ENCODE measurements at places on chromosomes 12 and 14.
A peak's percentile ranks its signal among the peaks of the same experiment; 100 is the strongest.

- DNase-seq = no peak
Measured at GRCh38 chr14:105049753-105050550, 15.3 kb downstream of the GPR132 start.

DNA sequence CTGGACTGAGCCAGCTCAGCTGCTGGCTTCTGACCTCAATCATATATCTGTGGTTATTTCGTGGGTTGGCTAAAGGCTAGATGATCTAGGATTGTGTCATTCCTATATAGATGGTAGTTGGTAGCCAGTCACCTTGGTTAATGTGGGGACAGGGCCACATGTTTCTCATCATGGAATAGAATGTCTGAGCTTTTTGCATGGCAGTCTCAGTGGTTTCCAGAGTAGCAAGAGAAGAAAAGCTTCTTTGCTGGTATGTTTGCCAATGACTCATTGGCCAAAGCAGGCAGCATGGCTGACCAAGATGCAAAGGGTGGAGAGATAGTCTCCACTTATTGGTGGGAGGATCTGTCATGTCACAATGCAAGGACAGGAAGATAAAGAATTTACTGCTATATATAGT, 746.4 kb upstream of the FLRT2 start:
- DNase-seq = no peak

- peak; percentile 38 for DNase-seq
Measured at GRCh38 chr14:75427482-75428229, at the start of gene JDP2. Gene JDP2 (plus strand): TSS chr14:75428022. CDS start chr14:75437921, 9,899 bp downstream.

DNA sequence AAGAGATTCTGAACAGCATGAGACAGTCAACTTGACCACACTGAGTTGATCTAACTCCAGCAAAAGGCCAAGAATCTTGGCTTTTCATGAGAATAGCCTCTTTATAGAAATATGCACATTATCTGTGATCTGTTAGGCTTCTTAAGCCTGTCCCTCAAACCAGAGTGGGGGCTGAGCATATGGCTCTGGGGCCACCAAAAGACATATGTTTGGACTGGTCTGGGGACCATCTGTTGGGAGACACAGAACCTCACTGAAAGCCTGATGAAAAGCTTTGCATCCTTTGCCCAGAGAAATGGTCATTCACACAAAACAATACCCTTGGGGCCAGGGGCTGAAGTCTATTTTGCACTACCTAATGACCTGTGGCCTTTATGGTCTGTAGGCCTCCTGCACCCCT, 165.3 kb upstream of the PRMT8 start:
- DNase-seq = no peak

- no peak for DNase-seq
Measured at GRCh38 chr14:89457007-89457406, 40.0 kb upstream of the FOXN3 start.

- DNase-seq = no peak
Measured at GRCh38 chr12:120903412-120904196, 554 bp downstream of the SPPL3 start.

GRCh38 chr14:91910196-91910595, 37.3 kb downstream of the FBLN5 start:
- no peak for DNase-seq

DNA sequence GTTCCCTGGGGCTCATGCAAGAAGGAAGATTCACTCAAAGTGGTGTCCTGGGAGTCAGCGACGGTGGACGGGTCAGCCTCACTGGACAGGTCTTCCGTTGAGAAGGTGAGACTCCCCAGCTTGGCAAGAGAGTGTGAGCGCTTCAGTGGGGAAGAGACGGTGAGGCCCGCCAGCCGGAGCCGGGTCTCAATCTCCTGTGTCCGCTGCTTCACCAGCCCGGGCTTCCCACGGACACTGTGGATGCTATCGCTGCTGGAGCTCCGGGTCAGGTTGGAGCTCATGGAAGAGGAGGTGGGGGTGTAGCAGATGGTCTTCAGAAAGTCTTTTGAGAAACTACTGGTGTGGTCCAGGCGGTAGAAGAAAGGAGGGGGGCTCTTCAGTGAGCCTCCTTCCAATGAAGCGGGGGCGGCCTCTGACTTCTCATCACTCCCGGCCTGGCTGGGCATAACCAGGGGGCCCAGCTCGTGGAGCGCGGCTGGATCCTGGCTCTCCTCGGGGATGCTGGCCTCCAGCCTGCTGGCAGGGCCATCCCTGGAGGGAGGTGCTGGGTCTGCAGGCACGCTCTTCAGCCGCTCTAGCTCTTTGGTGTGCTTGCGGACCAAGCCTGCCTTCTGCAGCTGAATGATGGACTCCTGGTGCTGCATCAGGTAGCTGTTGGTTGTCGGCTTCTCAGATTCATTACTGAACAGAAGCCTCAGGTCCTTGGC, 56.9 kb upstream of the CORO1C start:
- no peak for DNase-seq

- peak; percentile 10 for DNase-seq
Measured at GRCh38 chr14:78902010-78902623, 731.9 kb downstream of the NRXN3 start.

- DNase-seq = no peak
Measured at GRCh38 chr14:85580536-85581140, 50.7 kb downstream of the FLRT2 start.

- DNase-seq = peak; percentile 57
Measured at GRCh38 chr12:122471324-122472226, 29.2 kb downstream of the ZCCHC8 start.

DNA sequence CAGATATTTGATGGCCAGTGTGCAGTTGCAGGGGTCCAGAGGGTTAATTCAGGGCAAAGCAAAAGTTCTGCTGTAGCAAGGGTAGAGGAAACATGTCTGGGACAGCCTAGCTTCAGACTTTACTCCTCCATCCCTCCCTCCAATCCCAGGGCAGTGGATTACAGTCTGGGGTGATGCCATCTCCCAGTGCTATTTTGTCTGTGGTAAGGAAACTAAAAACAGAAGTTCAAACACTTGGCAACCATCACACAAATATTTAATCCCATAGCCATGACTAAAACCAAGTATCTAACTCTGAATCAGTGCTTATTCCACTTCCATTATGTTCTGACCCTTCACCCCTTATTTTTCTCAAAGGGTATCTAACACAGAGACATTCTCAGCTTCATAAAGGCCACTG, 61.8 kb downstream of the PIK3C2G start:
- no peak for DNase-seq

GRCh38 chr14:93675651-93676050, 112.6 kb downstream of the PRIMA1 start:
- DNase-seq = no peak

GRCh38 chr12:20463913-20464524, 95.7 kb downstream of the PDE3A start:
- no peak for DNase-seq

DNA sequence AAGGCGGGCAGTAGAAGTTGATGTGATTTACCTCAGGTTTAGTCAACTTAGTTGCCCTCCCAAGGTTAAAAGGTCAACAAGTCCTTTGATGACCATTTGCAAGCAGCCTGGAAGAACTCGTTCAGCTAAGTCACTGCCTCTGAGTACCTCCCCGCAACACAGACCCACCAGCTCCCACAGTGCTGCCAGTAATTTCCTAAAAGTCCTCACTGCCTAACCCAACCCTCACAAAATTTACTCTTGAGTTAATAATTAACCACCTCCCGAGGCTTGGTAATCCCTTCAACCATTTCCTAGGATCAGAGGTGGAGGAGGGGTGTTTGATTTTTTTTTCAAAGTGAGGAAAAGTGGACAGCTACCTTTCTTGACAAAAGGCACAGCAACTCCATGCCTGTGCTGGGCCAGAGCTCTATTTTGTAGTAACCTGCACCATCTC, 55.8 kb downstream of the MAP3K9 start:
- DNase-seq = no peak

- no peak for DNase-seq
Measured at GRCh38 chr12:52380271-52380694, 5.2 kb downstream of the KRT84 start.

GRCh38 chr12:106161491-106161890, 22.7 kb upstream of the NUAK1 start:
- no peak for DNase-seq

DNA sequence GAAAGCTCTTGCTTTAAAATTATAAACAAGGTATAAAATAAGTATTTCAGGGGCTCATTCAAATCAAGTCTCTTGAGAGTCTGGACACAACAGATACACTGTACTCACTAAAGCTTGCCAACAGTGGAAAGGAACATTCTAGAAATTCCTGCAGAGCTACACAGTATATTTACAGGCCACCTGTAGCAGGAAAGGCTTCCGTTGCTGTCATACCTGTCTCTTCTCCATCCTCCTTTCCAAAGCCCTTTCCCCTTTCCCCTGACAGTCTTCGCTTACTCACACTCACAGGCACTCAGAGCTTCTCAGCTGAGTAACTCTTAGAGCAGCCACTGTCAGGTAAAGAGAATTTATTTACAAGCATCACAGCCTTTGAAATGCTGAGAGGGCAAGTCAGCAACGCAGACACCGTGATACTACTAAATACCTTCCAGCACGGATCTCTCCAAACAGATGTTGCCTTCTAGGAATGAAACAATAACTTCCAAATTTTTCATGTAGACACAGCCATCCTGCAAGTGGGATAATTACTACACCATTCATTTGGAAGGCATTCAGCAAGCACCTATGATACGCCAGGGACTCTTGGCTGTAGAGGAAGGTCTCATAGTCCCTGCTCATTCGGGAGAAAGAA, 167.9 kb downstream of the FOXN3 start:
- DNase-seq = no peak

GRCh38 chr12:107634530-107634929, 51.1 kb upstream of the PWP1 start:
- DNase-seq = no peak

DNA sequence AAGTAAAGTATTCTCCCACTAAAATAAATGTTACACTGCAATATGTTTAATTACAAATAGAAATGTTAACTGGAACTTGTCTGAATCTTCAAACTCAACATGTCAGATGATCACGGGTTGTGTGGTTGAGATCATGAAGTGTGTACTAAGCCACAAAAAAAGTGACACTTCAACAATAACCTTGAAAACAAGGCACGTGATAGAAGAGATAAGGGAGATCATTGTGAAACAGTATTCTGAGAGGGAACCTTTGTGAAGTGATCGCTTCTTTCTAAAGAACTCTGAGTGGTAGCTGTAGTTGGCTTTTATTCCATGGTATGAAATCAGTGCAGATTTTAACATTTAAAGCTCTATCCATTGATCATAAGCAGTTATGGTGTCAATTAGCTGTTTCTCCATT, 60.0 kb downstream of the LIN52 start:
- DNase-seq = no peak

- no peak for DNase-seq
Measured at GRCh38 chr12:31471823-31472222, 119.1 kb downstream of the DENND5B start.

- no peak for DNase-seq
Measured at GRCh38 chr14:61034416-61035120, 53.5 kb downstream of the SLC38A6 start.

GRCh38 chr14:74663884-74664283, 49.0 kb downstream of the AREL1 start:
- no peak for DNase-seq

- DNase-seq = no peak
Measured at GRCh38 chr12:93855261-93855660, 178.1 kb downstream of the CRADD start.

DNA sequence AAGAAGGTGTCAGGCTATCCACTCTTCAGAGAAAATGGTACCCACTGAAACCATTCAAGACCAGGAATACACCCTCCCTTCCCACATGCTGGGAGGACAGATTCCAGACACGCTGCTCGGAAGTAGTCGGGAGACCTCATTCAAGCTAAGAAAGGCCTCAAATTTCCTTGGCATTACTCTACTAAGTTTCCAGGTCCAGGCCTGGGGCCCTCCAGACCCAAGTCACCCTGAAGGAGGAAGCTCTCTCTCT, 27.1 kb upstream of the RPLP0 start:
- DNase-seq = no peak

GRCh38 chr12:76922866-76923265, 44.0 kb upstream of the CSRP2 start:
- DNase-seq = no peak

DNA sequence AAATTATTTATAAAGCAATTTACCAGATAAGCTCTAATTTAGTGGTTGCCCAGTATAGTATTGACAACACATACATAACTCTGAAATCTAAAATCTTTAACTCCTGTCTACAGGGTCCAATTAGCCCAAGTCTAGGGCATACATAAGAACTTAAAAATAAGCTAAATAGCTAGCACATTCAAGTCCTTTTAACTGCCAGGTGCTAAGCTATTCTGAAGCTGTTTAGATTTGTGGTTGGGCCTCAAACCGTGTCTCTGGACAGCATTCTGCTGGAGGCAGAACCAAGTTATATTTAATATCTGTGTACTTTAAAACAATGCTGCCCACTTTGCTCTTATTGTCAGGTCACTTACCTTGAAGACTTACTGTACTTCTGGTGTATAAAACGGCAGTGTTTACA, 19.0 kb downstream of the RPS6KA5 start:
- DNase-seq = no peak

DNA sequence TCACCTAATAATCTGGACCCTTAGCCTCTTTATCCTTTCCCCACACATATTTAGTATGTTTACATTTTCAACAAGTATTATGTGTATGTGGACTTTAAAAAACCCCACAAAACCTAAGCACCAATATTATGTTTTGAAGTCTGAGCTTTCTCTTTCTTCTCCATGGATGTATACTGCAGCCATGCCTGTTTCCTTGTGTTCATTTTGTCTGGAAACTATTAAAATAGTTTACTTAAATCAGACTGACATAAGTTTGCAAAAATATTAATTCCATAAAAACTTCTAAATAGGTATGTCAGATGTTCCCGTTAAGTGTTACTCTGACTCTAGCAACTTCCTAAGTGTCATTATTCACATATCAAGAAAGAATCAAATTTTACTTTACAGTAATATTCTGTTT, 2.9 kb downstream of the HIGD1C start:
- no peak for DNase-seq

DNA sequence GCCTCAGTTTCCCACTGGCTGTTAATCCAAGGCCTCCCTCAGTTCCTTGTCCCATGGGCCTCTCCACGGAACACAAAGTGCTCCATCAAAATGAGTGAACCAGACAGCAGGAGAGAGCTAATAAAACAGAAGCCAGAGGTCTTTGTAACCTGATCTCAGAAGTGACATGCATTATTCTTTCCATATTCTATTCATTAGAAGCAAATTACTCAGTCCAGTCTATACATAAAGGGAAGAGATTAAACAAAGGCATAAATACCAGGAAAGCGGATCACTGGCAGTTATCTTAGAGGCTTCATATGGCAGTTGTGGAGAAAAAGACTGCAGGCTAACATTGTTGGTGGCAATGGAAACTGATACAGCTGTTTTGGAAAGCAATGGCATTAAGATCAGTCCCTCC, 170.6 kb upstream of the GARIN6 start:
- no peak for DNase-seq

DNA sequence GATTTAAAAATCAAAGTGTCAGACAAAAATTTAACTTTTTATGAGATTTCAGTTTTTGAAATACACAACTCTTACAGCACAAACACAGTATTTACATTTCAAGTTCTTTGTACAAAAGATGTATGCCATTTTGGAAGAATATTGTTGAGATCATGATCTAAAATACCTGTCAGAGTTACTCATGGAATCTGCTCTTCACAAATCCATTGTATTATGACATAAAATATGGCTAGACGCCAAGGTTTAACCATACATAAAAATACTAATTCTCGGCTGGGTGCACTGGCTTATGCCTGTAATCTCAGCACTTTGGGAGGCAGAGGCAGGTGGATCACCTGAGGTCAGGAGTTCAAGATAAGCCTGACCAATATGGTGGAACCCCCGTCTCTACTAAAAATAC, 6.2 kb upstream of the SYCP3 start:
- DNase-seq = no peak

Measured in AG09309 (cell line).